NCI-H1417 treated with DMSO at 0.1 percent for 48 hours (cell line): ENCODE measurements at places on chromosomes 6 and 20.

GRCh38 chr6:37520926-37521325 is 21.2 kb upstream of the CCDC167 start:
- no peak for DNase-seq

DNA sequence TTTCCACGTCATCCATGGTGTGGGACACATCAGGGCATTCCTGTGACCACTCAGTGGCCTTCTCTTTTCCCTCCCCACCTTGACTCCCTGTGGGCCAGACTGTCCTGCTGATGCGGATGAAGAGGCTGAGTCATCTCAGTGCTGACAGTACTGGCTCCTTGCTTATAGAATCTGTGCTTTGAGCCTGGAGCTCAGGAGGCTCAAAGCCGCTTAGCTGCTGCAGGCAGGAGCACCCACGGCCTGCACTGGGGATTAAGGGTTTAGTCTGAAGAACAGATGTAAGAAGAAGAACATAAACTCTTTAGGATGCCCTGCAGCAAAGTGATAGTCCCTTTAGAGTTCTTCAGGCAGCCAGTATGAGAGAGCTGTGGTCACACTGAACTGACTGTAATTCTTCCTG is 642.0 kb upstream of the CHD6 start:
- no peak for DNase-seq

GRCh38 chr6:16752206-16752866 is 8.9 kb downstream of the ATXN1 start:
- DNase-seq: no peak

DNA sequence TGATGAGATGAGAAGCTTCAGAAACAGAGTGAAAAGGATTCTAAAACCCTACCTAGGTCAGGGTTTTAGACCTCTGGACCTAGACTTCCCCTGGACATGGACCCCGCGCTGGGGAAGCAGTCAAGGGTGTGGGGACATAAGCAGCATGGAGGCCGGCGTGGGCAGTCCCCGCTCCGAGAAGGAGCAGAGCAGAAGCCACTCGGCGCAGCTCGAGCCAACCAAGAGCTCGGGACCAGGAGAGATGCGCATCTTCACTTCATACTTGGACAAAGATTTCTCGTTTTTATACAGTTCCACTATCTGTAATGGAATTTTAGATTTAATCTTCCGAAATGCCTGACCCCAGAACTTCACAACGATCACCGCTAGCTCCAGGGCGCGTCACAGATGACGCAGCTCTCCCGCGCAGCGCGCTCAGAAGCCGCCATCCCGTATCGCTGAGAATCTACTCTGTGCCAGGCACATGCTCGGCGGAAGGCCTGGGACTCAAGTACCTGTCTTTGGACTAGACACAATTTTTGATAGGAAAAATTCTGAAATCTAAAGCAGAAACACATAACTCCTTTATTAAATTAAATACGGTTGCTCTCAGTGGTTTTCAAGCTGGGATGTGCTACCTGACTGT is 60.3 kb downstream of the WDR27 start:
- no peak for DNase-seq

- no peak for DNase-seq
These were observed 79.0 kb downstream of the DNAAF9 start for GRCh38 chr20:3328501-3328900.

DNA sequence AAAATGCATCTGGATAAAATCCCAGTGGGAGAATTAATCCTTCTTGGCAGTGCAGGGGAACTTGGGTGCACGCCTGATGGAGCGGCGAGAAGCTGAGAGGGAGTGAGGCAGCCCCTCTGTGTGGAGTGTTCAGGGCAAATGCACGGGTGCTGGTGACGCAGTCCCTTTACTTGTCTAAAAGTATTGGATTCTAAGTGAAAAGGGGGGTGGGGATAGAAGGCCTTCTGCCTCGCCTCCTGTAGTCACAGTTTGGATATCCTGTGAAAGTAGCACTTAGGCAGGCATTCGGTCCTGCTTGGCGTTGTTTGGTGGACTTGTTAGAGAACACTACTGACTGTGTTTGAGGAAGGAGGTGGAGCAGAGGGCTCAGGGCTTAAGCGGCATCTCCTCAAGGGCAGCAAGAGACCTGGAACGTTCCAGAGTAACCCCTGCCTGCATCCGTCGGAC is 39.3 kb downstream of the PHACTR3 start:
- no peak for DNase-seq

- no peak for DNase-seq
These were observed 90.3 kb downstream of the OLIG3 start for GRCh38 chr6:137403855-137404254.

- no peak for DNase-seq
These were observed 46.0 kb upstream of the UST start for GRCh38 chr6:148700741-148701311.
